ENCODE measurements at places on chromosomes 5 and 9. TPM values are rescaled to one million over a fixed set of nuclear protein-coding genes. Genes with fewer than 3 reads are reported as not detected.

SH3GL2 gene
- polyA plus RNA-seq, result 0.20 TPM

PCDHB14 gene
- polyA plus RNA-seq, result 5.7 TPM

IFNA13 gene
- polyA plus RNA-seq, result not detected

SLCO6A1 gene
- 0.44 TPM for polyA plus RNA-seq

ATP6V0E1 gene
- 101 TPM for polyA plus RNA-seq

RNF183 gene
- polyA plus RNA-seq, result not detected

AK3 gene
- 54.1 TPM for polyA plus RNA-seq

PCDHA11 gene
- polyA plus RNA-seq, result 0.04 TPM

SPAG8 gene
- 1.8 TPM for polyA plus RNA-seq

MATR3 gene
- polyA plus RNA-seq, result 369 TPM

VDAC1 gene
- polyA plus RNA-seq, result 228 TPM

GFPT2 gene
- 9.4 TPM for polyA plus RNA-seq

CDKN2A gene
- polyA plus RNA-seq, result 0.50 TPM

ZNF622 gene
- 18.7 TPM for polyA plus RNA-seq

WDR38 gene
- polyA plus RNA-seq, result not detected

IQGAP2 gene
- polyA plus RNA-seq, result 14.8 TPM

DMGDH gene
- polyA plus RNA-seq, result 1.9 TPM

CAAP1 gene
- 15.2 TPM for polyA plus RNA-seq

PCDHGB3 gene
- polyA plus RNA-seq, result 1.1 TPM

CDKN2B gene
- polyA plus RNA-seq, result 0.52 TPM

IFNK gene
- not detected for polyA plus RNA-seq

TMCO6 gene
- polyA plus RNA-seq, result 8.2 TPM

MARCOL gene
- polyA plus RNA-seq, result not detected

GLDC gene
- polyA plus RNA-seq, result 0.24 TPM

SLC34A1 gene
- not detected for polyA plus RNA-seq

PSAT1 gene
- 35.6 TPM for polyA plus RNA-seq

ORM2 gene
- not detected for polyA plus RNA-seq

RPL35 gene
- 1,479 TPM for polyA plus RNA-seq

SAXO1 gene
- 0.09 TPM for polyA plus RNA-seq

LIX1 gene
- polyA plus RNA-seq, result 4.9 TPM

C9 gene
- polyA plus RNA-seq, result 0.44 TPM

PFN3 gene
- polyA plus RNA-seq, result not detected

PCDHAC1 gene
- polyA plus RNA-seq, result 0.13 TPM

ZFP2 gene
- 2.0 TPM for polyA plus RNA-seq

MRPS27 gene
- 53.6 TPM for polyA plus RNA-seq

TSSK1B gene
- polyA plus RNA-seq, result not detected

YTHDC2 gene
- polyA plus RNA-seq, result 13.7 TPM

FBXL7 gene
- 22.1 TPM for polyA plus RNA-seq

GARNL3 gene
- 23.3 TPM for polyA plus RNA-seq

APBA1 gene
- polyA plus RNA-seq, result 6.0 TPM

PCDHGB2 gene
- 2.2 TPM for polyA plus RNA-seq

ANKRA2 gene
- polyA plus RNA-seq, result 22.0 TPM

CAVIN4 gene
- polyA plus RNA-seq, result 207 TPM

ESM1 gene
- 2.3 TPM for polyA plus RNA-seq

CCDC69 gene
- polyA plus RNA-seq, result 50.3 TPM

MEIKIN gene
- not detected for polyA plus RNA-seq

FRMD3 gene
- polyA plus RNA-seq, result 31.2 TPM

ZMAT2 gene
- 73.4 TPM for polyA plus RNA-seq

FAM221B gene
- not detected for polyA plus RNA-seq

FAXDC2 gene
- 11.8 TPM for polyA plus RNA-seq

IFNA21 gene
- not detected for polyA plus RNA-seq

AHRR gene
- polyA plus RNA-seq, result 1.0 TPM

PRR16 gene
- 5.0 TPM for polyA plus RNA-seq

OR13D1 gene
- not detected for polyA plus RNA-seq

REEP2 gene
- 16.5 TPM for polyA plus RNA-seq

ADRB2 gene
- 1.6 TPM for polyA plus RNA-seq

GALNT12 gene
- 2.3 TPM for polyA plus RNA-seq

TEK gene
- polyA plus RNA-seq, result 19.6 TPM

SLC2A6 gene
- 1.3 TPM for polyA plus RNA-seq

Data from muscle of back (tissue), 13 donors.